Activated CD4-positive, CD25-positive, alpha-beta regulatory T cell treated with anti-CD3 and anti-CD28 coated beads, Interleukin-2, amount 50 U/mL, for 16 hours (primary cell): ENCODE measurements at places on chromosomes 3 and 15.

GRCh38 chr3:127628788-127629466 is at the start of gene PODXL2:
Gene PODXL2 (plus strand): TSS chr3:127629185. CDS start chr3:127629220, 35 bp downstream.
- DNase-seq, result no peak

GRCh38 chr3:177195242-177195991 is 1.9 kb downstream of the TBL1XR1 start:
- no peak for DNase-seq

DNA sequence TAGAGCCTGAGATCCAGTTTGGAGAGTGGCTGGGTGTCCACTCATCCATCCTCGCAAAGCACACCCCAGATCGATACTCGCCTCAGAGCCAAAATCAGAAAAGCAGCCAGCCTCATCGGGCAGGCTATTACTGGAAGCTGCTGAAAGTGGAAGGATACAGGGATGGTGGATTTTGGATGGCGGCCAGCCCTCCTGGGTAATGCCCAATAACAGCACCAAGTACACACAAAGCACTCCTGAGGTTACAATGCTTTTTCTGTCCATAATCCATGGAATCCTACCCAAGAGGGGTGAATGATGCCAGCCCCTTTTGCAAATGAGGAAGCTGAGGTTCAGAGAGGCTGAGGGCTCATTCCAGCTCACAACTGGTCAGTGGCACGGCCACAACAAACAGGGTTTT is 93.1 kb upstream of the SLC6A11 start:
- DNase-seq, result no peak

GRCh38 chr3:4950351-4950784 is 28.9 kb upstream of the BHLHE40 start:
- no peak for DNase-seq

DNA sequence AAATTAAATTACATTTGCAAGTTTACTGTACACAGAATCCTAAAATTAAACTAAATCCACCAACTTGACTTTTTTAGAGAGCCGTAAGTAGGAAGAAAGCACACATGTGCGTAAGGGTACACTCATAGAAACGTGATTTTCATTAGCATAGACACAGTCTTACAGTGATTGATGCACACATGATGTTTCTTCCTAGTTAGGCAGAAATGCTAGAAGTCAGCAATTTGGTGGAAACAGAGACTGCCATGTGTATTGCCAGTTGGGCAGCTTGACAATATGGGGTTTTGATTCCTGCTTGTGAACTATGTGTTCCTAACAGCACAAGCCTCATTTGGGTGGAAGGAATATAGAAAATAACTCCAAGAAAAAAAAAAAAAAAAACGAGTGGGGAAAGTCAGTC is 878.5 kb downstream of the ROBO1 start:
- DNase-seq, result no peak

- DNase-seq, result no peak
Observed at GRCh38 chr3:139439278-139439677, 37.0 kb downstream of the RBP2 start.

DNA sequence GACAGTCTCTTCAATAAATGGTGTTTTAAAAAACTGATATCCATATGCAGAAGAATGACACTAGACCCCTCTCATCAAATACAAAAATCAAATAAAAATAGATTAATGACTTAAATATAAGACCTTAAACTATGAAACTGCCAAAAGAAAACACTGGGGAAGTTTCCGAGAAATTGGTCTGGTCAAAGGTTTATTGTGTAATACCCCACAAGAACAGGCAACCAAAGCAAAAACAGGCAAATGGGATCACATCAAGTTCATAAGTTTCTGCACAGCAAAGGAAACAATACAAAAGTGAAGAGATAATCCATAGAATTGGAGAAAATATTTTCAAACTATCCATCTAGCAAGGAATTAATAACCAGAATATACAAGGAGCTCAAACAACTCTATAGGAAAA is 126.2 kb downstream of the GOLIM4 start:
- no peak for DNase-seq

DNA sequence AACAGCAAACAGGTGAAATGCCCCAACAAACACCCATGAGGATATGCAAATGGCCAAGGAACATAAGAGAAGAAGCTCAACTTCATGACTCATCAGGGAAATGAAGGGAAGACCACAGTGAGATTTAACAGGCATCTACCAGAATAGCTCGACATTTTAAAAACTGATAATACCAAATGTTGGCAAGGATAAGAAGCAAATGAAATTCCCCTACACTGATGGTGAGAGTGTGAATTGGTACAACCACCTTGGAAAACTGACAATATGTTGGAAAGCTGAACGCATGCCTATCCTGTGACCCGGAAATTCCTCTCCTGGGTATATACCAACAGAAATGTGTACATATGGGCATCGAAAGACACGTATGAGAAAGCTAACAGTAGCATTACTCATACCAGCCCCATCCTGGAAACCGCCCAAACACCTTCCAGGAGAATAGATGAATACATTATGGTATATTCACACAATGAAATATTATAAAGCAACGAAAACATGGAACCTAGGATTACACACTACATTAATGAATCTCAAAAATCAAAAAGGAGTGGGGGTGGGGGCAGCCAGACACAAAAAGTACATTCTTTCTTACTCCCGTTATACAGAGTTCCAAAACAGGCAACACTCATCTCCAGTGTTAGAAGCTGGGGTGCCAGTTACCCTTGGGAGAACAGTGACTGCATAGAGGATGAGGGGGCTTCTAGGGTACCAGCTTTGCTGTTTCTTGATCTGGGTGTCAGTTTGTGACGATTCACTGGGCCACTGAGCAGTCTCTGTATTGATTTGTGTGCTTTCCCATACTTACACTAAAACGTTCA is 16.9 kb downstream of the RFTN1 start:
- DNase-seq, result no peak

- no peak for DNase-seq
Observed at GRCh38 chr15:60540002-60540651, 61.2 kb upstream of the ICE2 start.

DNA sequence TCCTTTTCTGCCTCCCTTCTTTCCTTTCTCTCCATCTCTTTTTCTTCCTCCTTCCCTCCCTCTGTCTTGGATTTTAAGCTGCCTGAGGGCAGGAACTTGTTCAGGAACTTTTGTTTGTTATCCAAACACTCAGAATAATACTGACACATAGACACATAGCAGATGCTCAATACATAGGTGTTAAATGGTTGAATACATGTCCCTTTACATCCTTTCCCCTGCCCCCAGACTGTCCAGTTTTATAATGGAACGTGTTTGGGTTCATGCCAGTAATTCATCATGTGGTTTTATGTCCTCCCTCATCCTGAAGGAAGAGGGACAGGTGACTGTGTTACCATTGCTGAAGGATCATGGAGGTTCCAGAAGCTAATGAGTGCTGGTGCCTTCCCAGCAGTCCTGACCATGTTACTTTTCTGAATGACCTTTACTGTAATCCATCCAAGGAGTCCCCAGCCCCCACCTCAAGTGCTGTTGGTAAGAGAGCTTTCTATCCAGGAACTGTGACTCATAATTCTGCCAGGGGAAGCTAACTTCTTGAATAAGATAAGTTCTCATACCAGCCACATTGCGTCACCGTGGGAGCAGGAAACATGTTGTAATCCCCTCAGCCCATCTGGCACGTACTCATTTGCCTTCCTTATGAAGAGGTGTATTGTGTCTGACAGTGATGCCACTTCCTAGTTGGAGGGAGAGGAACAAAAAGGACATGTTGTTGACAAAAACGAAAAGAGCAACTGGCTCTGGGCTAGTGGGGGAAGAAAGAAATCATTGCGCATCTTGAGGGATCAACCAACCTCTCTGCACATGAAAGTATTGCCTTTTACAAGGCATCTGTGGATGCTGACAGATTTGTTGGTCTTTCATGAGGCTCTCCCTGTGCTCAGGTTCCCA is 52.4 kb downstream of the IL1RAP start:
- DNase-seq, result no peak

DNA sequence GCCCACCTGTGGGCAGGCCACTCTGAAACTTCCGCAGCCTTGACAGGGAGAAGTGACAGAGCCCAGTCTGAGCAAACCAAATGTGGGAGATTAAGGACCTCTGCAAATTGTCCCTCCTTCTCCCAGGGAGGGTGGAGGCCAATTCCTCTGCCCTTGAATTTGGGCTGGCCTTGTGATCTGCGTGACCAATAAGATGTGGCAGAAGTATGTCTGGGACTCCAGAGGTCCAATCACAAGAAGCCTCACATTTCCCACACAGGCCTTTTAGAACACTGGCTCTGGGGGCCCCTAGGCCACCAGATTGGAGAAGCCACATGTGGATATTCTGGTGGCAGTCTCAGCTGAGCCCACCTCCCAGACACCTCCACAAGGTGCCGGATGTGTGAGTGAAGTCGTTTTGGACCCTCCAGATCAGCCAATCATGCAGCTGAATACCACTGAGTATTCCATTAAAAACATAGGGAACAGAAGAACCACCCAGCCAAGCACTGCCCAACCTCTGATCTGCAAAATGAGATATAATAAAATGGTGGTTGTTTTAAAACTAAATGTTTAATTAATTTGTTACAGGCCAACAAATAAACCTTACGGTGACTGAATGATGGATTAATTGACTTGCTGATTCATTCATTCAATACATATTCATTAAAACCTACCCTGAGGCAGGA is 150.3 kb downstream of the NUP210 start:
- no peak for DNase-seq

GRCh38 chr3:151259664-151260063 is 18.7 kb downstream of the P2RY14 start:
- DNase-seq, result no peak

- DNase-seq, result no peak
Observed at GRCh38 chr15:72535911-72536310, 61.8 kb downstream of the ARIH1 start.

DNA sequence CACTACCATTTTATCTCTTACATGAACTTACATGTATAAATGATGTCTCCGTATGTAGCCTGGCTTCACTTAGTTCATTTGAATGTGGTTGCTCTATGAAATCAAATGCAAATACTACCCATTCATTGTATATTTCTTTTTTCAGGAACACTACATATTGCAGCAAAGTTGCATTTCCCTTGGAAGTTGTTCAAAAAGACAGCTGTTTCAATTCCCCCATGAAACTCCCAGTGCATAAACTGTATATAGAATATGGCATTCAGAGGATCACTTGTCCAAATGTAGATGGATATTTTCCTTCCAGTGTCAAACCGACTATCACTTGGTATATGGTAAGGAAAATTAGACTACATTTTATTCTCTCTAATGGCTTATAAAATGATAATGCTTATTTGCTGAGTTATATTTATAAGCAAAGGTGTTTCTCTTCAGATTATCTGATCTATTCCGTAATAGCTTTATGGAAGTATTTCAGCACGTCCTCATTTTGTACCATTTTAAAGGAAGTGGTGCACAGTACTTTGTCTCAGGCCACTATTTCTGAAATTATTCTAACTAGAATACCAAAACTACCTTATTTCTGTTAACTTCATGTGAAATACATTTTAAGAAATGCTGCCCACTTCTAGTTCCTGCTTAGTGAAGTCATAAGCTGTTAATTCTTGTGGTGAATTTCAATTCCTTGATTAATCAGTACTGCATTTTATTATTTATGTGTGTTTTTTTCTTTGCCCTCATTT is 95.1 kb downstream of the IL1RAP start:
- no peak for DNase-seq

DNA sequence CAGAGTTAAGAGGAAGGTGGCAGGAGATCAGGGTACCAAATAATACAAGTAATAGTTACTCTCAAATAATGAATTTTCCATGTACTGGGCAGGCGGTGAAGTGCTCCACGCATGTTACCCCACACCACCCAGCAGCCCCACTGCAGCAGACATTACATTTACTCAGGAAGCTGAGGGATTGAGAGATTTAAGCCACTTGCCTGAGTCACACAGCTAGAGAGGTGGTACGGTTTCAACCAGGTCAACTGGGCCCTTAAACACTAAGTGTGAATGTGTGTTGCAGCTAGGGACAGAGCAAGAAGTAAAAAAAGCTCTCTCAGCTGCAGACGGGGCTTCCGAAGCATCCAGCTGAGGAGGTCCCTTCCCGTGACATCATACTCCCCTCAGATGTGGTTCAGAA is 91.3 kb downstream of the PRICKLE2 start:
- no peak for DNase-seq

DNA sequence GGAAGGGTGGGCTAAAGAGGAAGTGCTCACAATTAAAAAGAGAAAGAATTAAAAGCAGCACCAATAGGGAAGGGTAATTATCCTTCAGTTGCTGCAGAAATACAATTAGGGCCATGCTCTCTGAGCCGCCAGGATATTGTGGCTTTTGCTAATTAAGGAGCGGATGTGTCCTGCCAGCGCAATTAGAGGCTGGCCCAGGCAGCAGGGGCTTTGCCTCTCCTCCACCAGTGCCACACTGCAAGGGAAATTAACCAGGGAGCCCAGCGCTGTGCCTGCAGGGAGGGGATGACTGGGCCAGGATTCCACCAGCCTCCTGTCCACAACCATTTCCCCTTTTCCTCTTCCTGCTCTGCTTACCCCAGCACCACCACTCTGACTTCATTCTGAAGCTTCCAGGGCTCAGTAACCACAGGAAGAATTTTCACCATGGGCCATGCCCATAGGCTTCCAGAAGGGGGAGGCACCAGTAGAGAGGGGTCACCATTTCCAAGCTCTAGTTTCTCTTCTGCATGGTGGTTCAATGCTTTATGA is 10.4 kb upstream of the AEN start:
- DNase-seq, result no peak
